ENCODE measurements at places on chromosomes 4 and X. TPM values are rescaled to one million over a fixed set of nuclear protein-coding genes. Genes with fewer than 3 reads are reported as not detected.

DNA sequence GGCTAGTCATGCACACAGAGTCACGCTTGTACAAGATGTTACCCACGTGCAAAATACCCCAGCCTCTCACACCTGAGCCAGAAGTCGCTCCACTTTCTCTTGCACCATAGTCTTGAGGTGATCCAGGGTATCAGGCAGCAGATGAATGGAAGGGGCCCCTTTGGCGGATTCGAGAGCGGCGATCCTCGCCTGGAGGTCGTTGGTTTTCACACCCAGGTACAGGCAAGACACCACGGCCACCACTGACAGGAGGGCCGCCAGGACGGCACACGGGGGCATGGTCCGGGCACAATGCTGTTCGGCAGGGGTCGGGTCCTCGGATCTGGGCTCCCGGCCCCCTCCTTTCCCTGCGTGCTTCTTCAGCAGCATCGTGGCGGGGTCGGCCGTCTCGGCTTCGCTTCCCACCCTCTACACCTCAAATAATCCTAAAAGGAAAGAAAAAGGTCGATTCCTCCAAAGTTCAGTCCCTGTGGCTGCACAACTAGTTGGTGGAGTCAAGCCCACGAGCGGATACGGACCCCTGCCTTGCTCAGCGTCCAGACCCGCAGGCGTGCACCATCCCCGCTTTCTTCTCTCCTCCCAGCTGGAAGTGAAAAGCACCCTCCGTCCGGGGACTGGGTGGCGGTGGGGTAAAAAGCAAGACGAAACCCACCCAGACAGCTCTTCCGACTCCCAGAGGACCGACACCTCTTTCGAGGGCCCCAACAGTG is 652 bp downstream of the COL25A1 start:
- DNase-seq, result peak; percentile 11

DNA sequence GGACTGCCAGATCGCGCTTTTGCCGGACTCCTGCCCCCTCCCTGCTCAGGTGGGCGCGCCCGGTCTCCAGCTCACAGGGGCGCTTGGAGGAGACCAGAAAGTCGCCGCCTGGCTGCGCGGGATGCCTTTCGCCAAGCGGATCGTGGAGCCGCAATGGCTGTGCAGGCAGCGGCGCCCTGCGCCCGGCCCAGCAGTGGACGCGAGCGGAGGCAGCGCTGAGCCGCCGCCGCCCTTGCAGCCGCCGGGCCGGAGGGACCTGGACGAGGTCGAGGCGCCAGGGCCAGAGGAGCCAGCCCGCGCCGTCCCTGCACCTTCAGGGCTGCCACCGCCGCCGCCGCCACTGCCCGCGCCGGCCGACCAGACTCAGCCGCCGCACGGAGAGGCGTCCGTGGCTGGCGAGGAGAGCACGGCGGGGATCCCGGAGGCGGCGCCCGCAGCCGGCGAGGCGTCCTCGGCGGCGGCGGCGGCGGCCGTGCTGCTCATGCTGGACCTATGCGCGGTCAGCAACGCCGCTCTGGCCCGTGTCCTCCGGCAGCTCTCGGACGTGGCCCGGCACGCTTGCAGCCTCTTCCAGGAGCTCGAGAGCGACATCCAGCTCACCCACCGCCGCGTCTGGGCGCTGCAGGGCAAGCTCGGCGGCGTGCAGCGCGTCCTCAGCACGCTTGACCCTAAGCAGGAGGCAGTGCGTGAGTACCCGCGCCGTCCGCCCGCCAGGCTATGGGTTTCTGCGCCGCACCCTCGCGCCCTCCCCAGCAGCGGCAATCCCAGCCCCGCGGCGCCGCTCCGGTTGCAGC is 834 bp downstream of the NHS start:
- DNase-seq, result peak; percentile 73

- DNase-seq, result no peak
These were observed 31.0 kb upstream of the FAT4 start for GRCh38 chr4:125283707-125284279.

DNA sequence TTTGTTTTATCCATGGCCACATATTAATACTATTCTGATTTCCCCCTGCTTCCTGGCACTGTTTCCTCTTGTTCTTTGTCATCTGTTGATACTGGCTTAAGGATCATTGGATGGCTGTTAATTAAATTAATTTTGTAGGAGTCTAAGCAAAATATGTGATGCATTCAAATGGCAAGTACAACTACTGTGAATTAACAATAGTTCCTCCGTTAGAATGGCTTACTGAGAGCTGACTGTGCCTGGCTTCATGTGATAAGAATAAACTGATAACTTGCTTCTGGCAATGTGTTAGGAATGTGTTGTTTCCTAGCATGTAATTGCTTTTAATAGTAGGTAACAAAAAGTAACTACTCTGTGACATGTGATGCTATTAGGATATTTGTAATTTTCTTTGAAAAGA is 98.5 kb downstream of the RPA4 start:
- no peak for DNase-seq

GRCh38 chrX:129115104-129115503 is 408.2 kb downstream of the SMARCA1 start:
- no peak for DNase-seq

GRCh38 chr4:158856852-158857251 is 88.0 kb downstream of the FNIP2 start:
- DNase-seq, result no peak

DNA sequence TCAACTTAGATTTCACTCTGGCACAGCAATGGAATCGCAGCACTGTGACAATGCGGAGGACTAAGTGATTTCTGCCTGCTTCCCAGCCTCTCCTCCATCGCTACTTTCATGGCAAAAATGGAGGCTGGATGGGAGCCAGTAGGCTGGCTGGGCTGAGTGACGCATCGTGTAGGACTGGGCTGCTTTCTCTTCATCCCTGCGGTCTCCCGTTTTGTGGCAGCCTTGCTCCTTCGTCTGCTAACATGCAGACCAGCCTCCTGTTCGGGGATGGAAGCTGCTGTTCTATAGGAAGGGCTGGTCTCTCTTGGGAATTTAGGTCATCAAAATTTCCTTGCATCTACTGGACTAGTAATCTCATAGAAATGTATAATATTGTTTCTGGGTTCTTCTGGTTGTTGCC is 15.8 kb upstream of the RGS12 start:
- DNase-seq, result peak; percentile 80

- DNase-seq, result no peak
These were observed 123.0 kb upstream of the MAGEB16 start for GRCh38 chrX:35675151-35675550.

DNA sequence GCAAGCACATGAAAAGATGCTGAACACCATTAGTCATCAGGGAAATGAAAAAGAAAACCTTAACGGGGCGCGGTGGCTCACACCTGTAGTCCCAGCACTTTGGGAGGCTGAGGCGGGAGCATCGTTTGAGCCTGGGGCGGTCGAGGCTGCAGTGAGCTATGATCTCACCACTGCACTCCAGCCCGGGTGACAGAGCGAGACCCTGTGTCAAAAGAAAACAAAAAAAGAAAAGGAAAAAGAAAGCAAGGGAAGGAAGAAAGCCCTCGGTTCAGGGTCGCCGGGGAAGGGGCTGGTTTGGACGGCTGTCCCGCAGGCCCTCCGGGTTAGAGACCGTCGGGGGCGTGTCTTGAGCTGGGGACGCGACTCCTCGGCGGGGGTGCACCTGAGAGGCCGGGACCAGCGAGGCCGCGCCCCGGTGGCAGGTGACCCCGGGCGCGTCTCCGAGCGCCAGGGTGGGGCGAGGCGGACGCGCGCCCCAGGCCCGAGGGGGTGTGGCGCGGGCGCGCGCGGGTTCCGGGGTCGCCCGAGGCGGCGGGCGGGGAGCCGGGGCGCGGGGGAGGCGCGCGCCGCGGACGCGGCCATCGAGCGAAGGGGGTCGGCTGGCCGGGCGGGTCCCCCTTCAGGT is 478 bp upstream of the PLXNA3 start:
- DNase-seq, result peak; percentile 38

DNA sequence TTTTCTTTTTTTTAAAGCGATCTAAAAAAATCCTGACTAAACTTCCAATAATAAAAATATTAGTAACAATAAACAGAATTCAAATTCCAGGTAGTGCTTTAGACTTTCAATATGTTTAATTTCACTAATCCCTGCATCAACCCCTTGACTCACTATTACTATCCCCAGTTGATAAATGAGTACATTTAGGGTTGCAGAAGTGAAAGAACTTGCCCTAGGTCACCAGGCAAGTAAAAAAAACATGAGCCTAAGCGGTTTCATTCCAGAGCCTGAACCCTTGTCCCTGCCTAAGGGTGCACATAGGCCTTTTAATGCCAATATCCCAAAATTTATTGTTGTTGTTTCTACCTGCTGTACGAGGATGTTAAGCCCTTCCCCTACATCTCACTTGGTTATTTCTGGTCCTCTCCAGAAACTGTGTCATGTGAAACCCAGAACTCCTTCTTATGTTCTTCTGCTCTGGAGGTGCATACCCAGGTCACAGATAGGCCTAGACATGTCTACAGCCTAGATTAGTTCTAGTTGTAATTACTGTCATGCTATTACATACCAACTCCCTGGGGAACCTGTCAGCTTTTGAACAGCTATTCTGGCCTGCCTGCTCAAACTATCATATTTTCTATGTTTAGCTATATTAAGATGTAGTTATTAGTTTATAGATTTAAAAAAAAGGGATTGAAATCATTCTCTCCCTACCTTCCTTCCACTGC is 244.5 kb upstream of the PITX2 start:
- no peak for DNase-seq

DNA sequence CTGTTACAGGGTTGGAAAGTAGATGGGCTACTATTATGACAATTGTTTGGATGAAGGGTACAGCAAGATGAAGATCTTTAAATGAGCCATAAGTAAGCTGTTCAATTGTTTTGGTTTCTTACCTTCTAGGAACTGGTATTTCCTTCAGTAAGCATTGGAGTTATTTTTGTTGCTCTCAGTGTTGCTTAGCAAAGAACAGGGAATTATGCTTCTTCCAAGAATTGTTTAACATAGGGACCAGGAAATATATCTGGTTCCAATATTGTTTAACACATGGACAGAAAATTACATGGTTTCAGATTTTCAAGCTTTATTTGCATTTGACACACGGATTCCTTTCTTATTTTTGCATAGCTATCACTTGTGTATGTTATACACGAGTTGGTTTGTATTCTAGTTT is 1999.0 kb downstream of the ARAP2 start:
- no peak for DNase-seq

- DNase-seq, result no peak
These were observed 76.7 kb downstream of the FHIP1A start for GRCh38 chr4:151485541-151486131.

- no peak for DNase-seq
These were observed 25.9 kb downstream of the COL25A1 start for GRCh38 chr4:109276482-109277095.

DNA sequence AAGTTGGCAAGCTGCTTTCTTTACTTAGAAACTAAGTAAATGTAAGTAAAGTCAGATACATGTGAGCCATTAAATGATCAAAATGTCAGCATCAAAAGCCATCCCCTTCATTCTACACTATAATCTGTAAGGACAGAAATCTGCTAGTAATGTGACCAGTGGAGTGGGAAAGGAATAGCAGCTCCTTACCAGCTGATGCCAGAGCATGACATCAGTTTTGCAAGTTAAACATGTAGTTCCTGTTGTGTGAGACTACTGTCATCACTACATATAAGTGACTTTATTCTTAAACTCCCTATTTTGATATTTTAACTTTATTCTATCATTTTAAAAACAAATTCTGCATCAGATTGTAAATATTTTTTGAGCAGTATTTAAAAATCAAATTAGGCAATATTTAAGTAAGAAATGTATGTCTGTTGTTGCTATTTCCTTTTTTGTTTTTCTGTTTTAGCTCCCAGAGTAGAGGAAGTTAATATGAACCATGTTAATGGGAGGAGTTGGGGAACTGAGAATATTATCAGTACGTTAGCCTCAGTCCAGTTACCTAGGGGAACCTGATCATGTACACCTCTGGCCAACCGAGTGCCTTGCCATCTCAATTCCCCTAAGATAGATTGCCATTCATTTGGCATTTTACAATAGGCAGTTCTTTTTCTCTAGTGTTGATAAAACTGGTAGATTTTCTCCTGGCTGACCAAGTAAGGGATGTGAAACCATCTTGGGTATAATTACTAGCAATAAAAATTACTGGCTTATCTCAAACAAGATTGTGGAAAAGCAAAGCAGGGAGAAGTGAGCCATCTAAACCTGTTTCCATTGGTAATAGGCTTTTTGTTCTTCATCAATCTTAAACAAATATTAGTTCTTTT is 34.7 kb downstream of the CCNI start:
- no peak for DNase-seq

DNA sequence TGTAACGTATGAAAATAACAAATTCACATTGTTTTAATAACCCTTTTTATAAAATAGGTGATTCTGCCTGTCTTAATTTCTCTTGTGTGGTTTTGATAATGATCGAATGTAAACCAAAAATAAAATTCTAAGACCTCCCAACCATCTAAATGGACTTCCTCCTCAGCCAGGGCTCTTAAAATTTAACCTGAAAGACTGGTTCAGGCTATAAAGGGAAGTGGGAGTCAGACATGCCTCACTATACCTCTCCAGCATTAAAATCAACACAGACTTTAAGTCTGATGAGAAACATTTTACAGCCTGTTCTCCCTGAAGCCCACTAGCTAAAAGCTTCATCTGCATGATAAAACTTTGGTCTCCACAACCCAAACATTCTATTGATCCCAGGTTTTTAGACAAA is 97.6 kb upstream of the STIM2 start:
- DNase-seq, result no peak

DNA sequence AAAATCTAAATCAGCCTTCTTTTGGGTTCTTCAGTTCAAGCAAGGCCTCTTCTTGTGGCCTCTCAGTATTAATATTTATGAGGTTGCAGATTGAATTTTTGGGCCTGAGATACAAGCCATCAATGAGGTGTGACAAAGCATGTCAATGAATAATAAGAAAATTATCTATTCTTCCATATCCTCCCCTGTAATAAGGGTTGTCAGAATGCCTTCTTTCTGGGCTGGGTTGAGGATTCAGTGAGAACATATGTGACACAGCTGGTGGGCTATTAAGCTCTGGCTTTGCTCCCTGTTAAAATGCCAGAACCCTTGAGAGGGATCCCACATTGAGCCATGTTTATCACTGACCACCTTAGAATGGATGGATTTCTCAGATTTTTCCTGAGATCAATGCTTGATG is 187.2 kb downstream of the AR start:
- no peak for DNase-seq

DNA sequence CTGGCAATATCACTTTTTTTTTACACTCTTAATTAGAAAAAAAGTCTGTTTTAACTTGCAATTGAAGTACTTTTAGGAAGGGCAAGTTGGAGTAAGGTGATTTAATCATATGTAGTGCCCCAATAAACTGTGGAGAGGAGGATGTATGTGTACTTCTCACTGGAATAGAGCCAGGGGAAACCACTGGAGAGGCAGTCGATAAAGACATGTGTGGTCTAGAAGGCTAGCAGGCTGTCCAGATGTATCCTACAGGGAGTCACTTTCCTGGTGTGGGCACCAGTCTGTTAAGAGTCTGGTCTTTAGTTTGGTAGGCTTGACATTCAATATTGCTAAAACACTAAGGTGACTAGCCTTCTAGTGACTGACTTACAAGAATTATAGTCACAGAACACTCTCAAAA is 9.6 kb upstream of the SGMS2 start:
- no peak for DNase-seq

- no peak for DNase-seq
These were observed 72.7 kb upstream of the IL15 start for GRCh38 chr4:141563723-141564122.

RBM47 gene
- total RNA-seq, result 3.4 TPM

CT47A1 gene
- not detected for total RNA-seq

FATE1 gene
- total RNA-seq, result not detected

S100G gene
- total RNA-seq, result not detected

CDX4 gene
- total RNA-seq, result not detected

SLC6A14 gene
- not detected for total RNA-seq

ABCE1 gene
- 41.9 TPM for total RNA-seq

Measured in right cardiac atrium (tissue), 5 donors.